Breast epithelium (tissue), 4 donors: ENCODE measurements at places on chromosomes 13 and 19. TPM values are rescaled to one million over a fixed set of nuclear protein-coding genes. Genes with fewer than 3 reads are reported as not detected.
A peak's percentile ranks its signal among the peaks of the same experiment; 100 is the strongest.

- no peak for DNase-seq
Measured at GRCh38 chr19:1261538-1261797, 7.7 kb upstream of the CIRBP start.

DNA sequence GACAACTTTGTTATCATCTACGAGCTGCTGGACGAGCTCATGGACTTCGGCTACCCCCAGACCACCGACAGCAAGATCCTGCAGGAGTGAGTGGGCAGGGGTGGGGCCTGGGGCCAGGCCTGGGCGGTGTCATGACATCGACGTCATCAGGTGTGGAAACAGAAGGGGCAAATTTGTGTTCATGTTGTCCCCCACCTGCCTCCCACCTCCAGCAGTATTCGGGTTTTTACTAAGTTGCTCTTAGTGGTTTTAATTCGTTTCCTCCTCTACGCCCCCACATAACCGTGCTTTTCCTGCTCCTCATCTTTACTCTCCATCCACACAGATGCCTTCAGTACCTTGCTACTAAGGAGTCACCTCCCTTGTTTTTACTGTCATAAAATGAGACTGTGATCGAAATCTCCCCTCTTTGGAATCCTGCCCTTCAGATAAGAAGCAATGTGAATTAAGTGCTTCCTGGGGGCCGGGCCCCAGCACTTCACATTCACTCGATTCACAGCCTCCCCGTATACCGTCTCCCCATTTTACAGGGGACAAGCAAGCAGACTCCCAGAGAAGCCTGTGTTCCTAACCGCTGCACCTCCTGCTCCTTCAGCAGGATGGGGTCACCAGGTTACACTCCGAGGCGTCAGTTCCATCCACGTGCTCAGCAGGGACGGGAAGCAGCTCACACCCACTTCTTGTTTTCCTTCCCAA is 10.5 kb downstream of the AP1M1 start:
- no peak for DNase-seq

GRCh38 chr13:94703271-94703670 is 9.1 kb downstream of the SOX21 start:
- no peak for DNase-seq

The ATXN8OS gene
- total RNA-seq: not detected

The FCER2 gene
- 0.29 TPM for total RNA-seq

The ZNF99 gene
- total RNA-seq: 0.33 TPM

The CPT1C gene
- 14.4 TPM for total RNA-seq

DNA sequence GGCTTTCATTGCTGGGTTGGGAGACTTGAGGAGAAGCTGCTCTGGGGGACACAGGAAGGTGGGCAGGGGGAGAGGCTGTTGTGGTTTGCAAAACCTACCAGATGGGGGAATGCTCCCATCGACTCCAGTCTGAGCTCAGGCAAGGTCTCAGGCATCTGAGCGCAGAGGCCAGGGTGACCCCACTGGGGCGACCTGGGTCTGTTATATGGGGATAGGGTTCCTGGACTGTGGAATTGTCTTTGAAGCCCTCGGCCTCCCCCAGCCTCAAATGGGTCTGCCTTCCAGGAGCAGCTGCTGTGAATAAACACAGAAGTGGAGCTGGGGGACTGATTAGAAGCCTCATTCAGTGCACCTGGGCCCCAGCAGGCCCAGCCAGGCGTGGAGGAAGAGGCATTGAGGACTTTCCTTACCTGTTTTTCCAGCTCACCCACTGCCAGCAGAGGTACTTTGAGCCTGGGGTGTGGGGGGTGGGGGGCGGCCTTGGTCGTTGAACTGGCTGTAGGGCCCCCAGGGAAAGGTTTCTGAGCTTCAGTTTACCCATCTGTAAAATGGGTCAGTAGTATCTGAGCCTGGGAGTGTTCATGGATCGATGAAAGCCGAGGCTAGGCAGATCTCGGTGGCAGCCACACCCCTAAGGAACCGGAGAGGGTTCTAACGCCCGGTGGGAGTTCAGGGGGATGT is 1.4 kb downstream of the CERS4 start:
- no peak for DNase-seq

DNA sequence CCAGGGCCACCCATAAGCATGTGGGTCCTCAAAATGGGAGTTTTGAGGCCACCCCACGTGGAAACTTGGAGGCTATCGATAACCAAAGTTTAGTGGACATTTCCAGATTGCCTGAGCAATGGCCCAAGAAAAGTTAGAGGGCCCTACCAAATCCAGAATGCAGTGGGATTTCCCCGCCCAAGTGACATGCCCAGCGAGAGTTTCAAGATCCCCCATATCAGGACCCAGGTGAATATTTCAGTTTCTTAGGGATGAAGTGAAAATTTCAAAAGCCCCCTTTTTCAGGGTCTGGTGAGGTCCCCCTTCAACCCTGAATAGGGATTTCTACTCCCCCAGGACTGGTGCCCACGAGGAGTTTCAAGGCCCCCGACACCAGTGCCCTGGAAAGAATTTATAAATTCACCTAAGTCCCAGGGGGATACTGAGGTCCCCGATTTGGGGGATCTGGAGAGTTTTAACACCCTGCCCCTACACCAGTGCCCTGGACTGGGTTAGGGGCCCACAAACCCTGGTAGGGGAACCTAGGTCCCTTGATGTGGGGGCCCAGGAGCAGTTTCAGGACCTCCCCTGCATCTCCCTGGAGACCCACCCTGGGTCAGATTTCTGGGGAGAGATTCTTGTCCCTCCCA is 695 bp downstream of the BST2 start:
- DNase-seq: no peak

GRCh38 chr19:38429055-38429810 is 3.2 kb upstream of the RASGRP4 start:
- no peak for DNase-seq

DNA sequence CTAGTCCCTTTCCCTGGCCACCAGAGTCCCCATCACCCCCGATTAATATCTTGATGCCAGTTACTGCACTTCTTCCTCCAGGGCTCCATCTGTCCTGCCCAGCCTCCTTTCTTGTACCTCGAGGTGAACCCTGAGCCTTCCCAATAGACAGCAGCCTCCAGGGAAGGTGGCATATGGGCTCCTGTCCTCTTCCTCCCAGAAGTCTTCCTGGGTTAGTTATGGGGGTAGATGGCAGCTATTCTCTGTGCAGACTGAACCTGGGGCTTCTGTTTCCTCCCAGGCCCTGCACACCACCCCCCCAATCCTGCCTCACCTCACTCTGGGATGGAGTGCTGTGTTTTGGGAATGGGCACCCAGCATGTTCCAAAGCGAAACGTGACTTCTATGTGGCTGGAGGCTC is 2.6 kb downstream of the RNF225 start:
- DNase-seq: no peak

- DNase-seq: no peak
Measured at GRCh38 chr13:41848435-41849255, 112.3 kb downstream of the VWA8 start.

GRCh38 chr13:110351636-110352420 is 44.7 kb downstream of the COL4A2 start:
- no peak for DNase-seq

- DNase-seq: no peak
Measured at GRCh38 chr13:100547791-100548201, 40.8 kb downstream of the GGACT start.

- DNase-seq: no peak
Measured at GRCh38 chr13:20439261-20439660, 86.4 kb downstream of the CRYL1 start.

- no peak for DNase-seq
Measured at GRCh38 chr13:80262051-80262695, 78.8 kb downstream of the SPRY2 start.

The ANGPTL8 gene
- total RNA-seq: not detected

The TMEM221 gene
- 0.64 TPM for total RNA-seq

DNA sequence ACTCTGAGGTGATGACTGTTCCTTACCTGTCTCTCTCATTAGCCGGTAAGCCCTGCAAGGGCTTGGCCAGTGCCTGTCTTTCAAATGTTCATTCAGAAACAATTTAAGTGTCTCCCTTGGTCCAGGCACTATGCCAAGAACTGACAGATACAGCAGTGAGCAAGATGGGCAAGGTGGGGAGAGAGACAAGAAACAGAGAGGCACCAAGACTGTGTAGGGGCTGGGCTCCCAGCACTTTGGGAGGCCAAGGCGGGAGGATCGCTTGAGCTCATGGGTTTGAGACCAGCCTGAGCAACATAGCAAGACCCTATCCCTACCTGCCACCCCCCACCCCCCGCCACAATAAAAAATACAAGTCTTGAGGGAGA is 1.3 kb upstream of the CCNE1 start:
- peak; percentile 25 for DNase-seq

The KCTD12 gene
- 65.9 TPM for total RNA-seq

- DNase-seq: no peak
Measured at GRCh38 chr13:53782488-53782961, 753.9 kb downstream of the OLFM4 start.

DNA sequence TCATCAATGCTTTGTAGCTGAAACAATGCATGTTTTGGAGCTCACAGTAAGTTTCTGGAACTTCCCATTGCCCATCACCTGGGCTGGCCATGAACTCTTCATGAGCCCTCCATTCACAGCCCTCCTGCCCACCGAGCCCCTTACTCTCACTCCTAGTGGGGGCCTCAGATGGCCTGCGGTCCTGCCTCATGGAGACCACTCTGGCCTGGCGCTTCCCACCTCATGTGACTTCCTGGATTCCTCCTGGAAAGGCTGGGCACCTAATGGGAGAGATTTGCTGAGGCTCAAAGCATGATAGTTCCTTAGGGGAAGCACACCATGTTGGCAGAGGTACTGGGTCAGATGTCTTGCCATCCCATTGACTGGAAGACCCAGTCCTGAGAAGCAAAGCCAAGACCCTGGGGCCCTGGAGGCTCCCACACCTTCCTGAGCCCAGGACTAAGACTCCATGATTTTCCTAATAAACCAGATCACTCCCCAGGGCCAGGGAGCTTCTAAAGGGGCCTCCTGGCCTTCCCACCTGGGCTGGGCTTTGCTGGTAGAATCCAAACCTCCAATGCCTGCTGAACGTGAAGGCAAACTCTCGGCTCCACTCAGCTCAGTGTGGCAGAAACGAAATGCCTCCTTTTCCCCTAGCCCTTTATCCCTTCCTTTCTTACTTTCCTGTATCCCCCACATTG is 49.4 kb upstream of the ZNF536 start:
- no peak for DNase-seq

The DIAPH3 gene
- total RNA-seq: 0.64 TPM

DNA sequence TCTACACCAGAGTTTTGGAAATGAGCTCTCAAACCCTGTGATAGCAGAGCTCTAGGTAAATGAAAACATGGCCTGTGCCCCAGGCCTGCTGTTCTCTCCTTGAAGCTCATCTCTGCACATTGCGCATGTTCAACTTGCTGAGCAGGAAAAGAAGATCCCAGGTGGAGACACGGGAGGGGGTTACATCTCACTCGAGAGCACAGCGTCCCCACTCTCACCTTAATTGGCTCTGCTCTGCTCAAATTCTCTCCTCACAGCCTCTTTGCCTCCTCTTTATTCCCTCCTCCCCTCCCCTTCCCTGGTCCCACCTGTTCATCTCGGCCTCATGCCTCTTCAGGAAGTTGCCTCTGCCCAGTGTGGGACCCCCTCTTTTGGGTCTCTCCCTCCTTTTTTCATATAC is 44.7 kb downstream of the RGCC start:
- DNase-seq: no peak

GRCh38 chr13:27267596-27267995 is 3.0 kb upstream of the RASL11A start:
- DNase-seq: no peak

- no peak for DNase-seq
Measured at GRCh38 chr19:372306-372890, 27.8 kb upstream of the MIER2 start.

- no peak for DNase-seq
Measured at GRCh38 chr13:99159331-99160061, 41.2 kb upstream of the UBAC2 start.

DNA sequence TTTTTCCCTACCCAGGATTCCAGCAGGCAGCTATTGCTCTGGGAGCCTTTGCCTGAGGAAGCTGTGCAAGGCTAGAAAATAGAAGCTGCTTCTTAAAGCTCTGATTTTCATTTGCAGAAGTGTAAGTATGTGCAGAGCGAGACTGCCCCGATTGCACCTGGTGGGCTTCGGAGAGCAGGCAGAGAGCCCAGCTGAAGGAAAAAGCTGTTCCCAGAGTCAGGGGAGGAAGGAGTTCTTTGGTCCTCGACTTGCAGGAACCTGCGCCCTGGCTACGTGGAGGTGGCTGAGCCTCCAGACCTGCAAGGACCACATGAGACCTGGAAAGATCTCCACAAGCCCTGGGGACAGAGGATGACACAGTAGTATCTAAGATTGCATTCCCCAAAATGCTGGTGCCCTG is 235.0 kb upstream of the ARGLU1 start:
- DNase-seq: no peak

- DNase-seq: no peak
Measured at GRCh38 chr13:19586904-19587634, 25.7 kb upstream of the TPTE2 start.

The PSG3 gene
- total RNA-seq: not detected

The CRLF1 gene
- 68.6 TPM for total RNA-seq

GRCh38 chr13:77986713-77987112 is 68.1 kb upstream of the EDNRB start:
- no peak for DNase-seq

The GPR32 gene
- not detected for total RNA-seq

- DNase-seq: no peak
Measured at GRCh38 chr13:38483623-38484022, 134.0 kb downstream of the UFM1 start.

The ZNF570 gene
- total RNA-seq: 4.5 TPM

The PINLYP gene
- total RNA-seq: 6.9 TPM

- no peak for DNase-seq
Measured at GRCh38 chr19:31347354-31347753, 1.9 kb downstream of the TSHZ3 start.

- no peak for DNase-seq
Measured at GRCh38 chr13:35941374-35941773, 189.8 kb downstream of the DCLK1 start.
